Tongue (tissue), 3 donors: ENCODE measurements at places on chromosomes 7 and 10. TPM values are rescaled to one million over a fixed set of nuclear protein-coding genes. Genes with fewer than 3 reads are reported as not detected.
A peak's percentile ranks its signal among the peaks of the same experiment; 100 is the strongest.

DNA sequence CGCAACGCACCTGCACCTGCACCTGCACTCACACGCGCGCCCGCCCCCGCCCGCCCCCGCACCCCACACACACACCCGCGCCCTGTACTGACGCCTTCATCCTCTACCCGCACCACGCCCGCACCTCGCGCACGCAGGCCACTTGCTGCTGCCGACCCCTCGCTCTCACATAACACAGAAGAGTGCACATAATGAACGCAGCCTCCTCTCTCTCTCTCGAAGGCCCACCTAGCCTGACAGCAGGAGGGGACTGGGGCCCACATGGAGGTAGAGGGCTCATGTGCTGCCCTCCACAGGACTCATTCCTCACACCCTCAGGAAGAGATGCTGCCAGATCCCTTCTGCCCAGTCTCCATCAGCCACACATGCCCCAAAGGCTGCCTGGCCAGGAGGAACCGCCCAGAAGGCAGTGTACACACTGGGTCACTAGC lies 432 bp upstream of the CAMK2B start:
- DNase-seq, result no peak

GRCh38 chr10:132187430-132188138 lies 836 bp downstream of the DPYSL4 start:
- DNase-seq, result no peak

GRCh38 chr7:17651863-17652385 lies 288.4 kb downstream of the SNX13 start:
- DNase-seq, result peak; percentile 87

DNA sequence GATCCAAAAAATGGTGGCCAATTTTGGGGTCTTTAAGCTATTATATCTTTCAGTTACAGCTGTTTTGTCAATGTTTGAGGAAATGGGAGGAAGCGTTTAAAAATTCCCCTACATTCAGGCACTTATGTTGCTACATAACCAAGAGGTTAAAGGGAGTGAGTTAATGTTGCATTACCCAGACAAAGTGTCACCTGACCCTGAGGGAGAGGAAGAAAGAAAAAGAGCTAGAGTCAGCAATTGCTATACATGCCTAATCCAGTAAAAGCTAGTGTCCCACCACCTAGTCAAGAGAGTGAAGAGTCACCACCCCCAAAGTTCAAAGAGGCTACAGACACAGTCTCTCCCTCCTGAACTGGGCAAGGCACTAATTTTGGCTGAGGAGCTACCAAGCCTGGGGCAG lies 69.5 kb upstream of the ZNF92 start:
- no peak for DNase-seq

DNA sequence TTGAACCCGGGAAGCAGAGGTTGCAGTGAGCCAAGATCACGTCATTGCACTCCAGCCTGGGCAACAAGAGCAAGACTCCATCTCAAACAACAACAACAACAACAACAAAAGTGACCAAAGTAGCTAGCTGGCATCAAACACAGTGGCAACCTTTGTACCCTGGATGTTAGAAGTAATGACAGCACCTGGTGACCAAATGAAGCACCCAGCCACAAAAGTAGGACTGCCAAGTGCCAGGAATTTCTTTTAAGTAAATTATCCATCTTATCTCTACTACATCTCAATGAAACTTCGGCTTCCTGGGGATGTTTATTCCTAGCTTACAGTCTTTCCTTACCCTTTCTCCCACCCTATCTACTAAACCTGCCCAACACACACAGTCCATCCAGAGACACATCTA lies 18.8 kb downstream of the SRPK2 start:
- DNase-seq, result no peak

DNA sequence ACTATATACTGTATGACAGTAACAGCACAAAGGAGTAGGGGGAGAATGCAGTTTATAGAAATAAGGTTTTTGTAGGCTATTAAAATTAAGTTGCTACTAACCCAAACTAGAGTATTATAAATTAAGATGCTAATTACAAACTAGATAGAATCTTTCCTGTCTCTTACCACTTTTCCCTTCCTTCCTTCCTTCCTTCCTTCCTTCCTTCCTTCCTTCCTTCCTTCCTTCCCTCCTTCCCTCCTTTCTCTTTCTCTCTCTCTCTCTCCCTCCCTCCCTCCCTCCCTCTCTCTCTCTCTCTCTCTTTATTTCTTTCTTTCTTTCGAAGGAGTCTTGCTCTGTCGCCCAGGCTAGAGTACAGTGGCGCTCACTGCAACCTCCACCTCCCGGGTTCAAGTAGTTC lies 36.4 kb upstream of the BRAF start:
- no peak for DNase-seq

GRCh38 chr10:131818510-131819234 lies 82.1 kb upstream of the PPP2R2D start:
- DNase-seq, result no peak

DNA sequence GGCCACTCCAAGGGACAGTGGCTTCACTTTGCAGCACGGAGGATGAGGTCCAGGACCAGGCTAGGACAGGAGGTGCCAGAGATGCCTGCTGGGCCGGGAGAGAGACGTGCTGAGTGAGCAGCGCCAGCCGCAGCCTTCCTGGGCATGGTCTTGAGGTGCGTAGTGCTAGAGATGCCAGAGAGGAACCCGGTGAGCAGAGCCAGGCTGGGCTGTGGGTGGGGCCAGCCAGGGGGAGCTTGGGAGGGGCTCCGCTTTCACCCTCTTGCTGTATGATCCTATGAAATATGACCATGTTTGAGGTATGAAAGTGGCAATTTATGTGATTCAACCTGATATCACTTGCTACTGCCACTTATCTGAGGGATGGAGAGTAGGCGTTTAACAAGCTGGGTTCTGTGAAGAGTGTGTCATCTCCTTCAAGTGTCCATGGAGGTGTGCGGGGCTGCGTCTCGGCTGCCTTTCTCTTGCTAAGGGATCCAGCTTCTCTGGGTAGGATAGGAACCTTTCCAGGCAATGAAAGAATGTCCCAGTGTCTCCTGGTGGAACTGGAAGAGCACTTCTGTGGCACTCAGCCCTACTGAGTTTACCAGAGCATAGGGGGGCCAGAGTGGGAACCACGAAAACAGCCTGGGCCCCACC lies 518.4 kb upstream of the FOXK1 start:
- no peak for DNase-seq

DNA sequence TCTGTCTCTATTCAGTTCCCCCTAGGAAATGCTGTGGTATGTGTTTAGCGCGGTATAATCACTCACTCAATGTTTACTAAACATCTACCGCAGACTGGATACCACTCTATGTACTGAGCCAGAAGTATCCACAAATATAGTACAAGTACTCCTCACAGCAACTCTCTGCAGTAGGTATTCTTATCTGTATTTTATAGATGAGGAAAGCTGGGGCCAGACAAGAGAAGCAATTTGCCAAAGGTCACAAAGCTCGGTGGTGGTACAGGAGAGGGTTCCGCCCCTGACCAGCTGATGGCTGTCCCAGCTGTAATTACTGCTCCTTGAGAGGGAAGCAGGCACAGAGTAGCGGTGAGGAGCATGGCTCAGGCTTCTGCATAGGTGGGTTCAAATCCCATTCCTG lies 184.1 kb downstream of the DOCK4 start:
- DNase-seq, result no peak

- no peak for DNase-seq
Observed at GRCh38 chr10:28661035-28661434, 16.3 kb upstream of the BAMBI start.

DNA sequence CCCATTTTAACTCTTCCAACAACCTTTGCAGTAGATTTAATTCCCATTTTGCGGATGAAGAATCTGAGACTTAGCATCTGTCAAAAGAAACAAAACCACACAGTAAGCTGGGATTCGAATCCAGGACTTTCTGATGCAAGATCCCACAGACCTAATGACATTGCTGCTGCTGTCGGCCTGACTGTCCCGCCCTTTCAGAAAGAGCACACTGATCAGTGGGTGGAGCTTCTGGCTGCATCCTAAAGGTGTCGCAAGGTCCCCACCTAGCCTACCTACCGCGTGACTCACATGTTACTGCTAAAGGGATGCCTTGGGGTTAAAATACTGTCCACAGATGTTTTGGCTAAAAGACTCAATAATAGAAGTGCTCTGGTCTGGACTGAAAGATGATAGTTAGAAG lies 134.7 kb downstream of the EMX2 start:
- DNase-seq, result no peak

DNA sequence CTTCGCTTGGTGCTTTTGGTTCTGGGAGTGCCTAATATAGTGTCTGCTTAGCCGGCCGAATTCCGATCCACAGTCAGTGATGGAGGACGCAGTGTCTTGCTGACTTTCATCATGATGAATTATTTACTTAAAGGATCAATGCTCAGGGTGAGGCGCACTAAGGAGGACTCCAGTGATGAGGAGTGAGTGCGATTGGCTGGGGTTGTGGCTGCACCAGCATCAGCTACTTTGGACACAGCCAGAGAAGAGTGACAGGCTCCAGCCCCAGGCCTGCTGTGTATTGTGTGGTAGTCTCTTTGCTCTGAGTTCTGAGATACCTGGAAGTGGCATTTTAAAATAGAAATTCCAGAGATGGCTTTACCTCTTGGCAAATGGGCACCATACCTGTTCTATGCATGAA lies 73.3 kb upstream of the ANLN start:
- DNase-seq, result no peak

- no peak for DNase-seq
Observed at GRCh38 chr10:3740157-3740871, 44.7 kb downstream of the KLF6 start.

DNA sequence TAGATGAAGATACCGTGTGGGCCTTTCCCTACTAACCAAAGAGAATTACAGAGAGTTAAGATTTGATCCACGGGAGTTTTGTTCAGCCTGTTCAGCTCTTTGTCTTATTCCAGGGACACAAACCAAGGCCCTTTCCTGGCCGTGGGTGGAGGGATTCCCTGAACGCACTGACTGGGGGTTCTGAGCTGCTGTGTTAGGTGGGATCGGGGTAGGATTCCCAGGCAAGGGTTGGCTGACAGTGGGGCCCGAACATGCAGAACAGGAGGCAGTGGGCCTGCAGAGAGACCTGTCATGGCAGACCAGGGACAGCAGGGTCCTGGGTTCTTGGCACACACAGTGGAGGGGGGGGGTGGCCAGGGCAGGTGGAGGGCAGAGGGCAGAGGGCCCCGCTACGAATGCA lies 89.5 kb upstream of the MKI67 start:
- no peak for DNase-seq

DNA sequence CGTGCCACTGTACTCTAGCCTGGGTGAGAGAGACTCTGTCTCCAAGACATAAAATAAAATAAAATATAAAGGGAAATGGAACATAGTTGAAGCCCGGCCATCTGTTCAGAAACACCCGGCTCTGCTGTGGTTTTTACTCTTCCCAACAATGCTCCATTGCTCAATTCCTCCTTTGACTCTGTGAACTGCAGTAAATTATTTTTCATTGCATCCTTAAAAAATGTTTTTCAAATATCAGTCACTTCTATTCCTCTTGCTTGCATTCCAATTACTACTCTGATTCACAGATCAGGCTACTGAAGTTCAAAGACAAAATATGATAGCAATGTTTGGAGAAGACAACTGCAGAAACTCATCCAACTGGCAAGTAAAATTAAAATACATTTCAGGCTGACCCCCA lies 983.0 kb downstream of the SORCS1 start:
- no peak for DNase-seq

DNA sequence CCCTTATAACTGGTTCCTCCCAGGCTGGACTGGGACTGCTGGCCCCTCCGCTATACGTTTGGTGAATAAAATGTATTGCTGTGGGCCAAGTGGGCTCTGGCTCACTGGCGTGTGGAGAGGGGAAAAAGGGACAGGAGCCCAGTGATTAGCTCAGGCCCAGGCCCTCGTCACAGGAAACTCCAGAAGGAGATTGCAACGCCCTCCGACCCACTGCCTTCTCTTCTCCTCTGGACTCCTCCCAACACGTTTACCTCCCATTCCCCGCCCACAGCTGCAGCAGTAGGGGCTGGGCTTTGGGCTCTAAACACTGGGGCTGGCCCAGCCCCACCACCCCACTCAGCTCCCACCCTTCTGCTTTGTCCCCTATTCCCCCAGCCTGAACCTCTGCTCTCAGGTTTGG lies 173.9 kb downstream of the NEURL1 start:
- peak; percentile 83 for DNase-seq

GRCh38 chr7:98137826-98138151 lies 31.1 kb downstream of the LMTK2 start:
- no peak for DNase-seq

- DNase-seq, result peak; percentile 41
Observed at GRCh38 chr10:114437473-114438292, 33.4 kb upstream of the AFAP1L2 start.

GRCh38 chr7:100753750-100754149 lies 20.4 kb downstream of the ZAN start:
- no peak for DNase-seq

- DNase-seq, result no peak
Observed at GRCh38 chr10:86848747-86849146, 92.3 kb downstream of the BMPR1A start.

DNA sequence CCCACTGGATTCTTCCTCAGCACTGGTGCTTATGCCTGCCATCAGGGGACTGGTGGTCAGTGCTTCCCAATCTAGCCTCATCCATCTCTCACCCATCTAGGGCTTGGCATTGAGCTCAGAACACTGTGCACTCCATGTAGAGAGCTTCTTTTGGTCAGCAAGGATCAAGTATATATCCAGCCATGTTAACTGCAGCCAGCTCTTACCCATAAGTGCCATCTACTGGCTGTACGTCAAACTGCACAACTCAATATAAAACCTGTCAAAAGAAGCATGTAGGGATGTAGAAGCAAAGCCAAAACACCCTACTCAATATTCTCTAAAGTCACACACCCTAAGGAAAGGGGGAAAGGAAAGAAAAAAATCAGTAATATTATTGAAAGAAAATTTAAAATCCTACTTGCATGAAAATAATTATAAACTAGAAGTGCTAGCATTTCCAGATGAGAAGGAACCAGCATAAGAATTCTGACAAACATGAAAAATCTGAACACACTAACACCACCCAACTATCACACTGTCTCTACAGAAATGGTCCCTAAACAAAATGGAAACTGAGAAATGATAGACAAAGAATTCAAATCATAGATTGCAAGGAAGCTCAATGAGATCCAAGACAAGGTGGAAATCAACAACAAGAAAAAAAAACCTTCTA lies 531.1 kb upstream of the STEAP1 start:
- DNase-seq, result peak; percentile 64

DNA sequence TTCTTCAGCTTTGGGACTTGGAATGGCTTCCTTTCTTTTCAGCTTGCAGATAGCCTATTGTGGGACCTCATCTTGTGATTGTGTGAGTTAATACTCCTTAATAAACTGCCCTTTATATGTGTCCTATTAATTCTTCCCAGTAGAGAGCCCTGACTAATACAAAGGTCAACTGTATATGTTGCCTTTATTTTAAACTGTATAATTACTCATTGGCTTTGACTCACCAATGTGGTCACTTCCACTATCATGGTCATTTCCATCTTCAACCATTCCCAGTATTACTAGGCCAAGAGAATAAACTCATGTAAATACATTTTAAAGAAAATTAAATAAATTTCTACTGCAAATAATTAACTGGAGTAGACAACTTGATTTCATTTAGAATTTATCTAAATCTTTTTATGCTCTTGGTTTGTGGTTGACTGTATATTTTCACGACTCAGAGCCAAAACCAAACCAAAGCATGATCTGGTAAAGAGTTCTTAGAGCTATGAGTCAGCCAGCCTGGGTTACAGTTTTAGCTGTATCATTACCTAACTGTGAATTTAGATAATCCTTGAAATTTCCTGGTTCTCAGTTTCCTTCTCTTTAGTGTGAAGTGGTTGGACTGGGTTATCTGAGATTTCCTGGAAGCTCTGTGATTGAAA lies 188.4 kb downstream of the PPP1R3A start:
- DNase-seq, result no peak

Gene ERVW-1
- total RNA-seq, result not detected

Gene IL2RA
- total RNA-seq, result not detected

Gene HTR5A
- total RNA-seq, result not detected

Gene NUTM2A
- total RNA-seq, result 2.1 TPM

Gene PAX4
- not detected for total RNA-seq

Gene PON1
- not detected for total RNA-seq

Gene TRPV6
- total RNA-seq, result 0.82 TPM

Gene MEOX2
- total RNA-seq, result 53.2 TPM
